ENCODE measurements at places on chromosomes 13 and 19.

GRCh38 chr13:100045355-100045754 lies 43.5 kb upstream of the PCCA start:
- no peak for DNase-seq

GRCh38 chr13:68727798-68728197 lies 1379.8 kb upstream of the ATXN8OS start:
- DNase-seq = no peak

GRCh38 chr13:87058786-87059329 lies 612.3 kb upstream of the SLITRK5 start:
- DNase-seq = no peak

DNA sequence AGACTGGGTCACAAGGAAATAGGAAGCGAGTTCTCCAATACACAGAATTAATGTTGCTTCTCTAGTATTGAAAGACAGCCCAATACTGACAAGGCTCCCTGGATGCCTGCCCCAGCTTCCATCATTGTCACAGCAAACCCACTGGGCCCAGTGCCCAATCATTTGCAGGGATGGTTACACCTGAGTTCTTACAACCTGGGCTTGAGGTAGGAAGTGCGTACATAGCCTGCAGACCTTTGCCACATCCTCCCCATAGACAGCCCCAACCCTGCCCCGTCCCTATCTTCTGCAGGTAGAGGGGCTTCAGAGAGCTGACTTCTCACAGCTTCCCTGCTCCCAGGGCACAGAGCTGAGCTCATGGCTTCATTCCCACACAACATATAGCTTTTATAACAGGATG lies 108.1 kb upstream of the UBL3 start:
- DNase-seq = no peak

- no peak for DNase-seq
These were observed 434.1 kb downstream of the FGF14 start for GRCh38 chr13:101967781-101968180.

DNA sequence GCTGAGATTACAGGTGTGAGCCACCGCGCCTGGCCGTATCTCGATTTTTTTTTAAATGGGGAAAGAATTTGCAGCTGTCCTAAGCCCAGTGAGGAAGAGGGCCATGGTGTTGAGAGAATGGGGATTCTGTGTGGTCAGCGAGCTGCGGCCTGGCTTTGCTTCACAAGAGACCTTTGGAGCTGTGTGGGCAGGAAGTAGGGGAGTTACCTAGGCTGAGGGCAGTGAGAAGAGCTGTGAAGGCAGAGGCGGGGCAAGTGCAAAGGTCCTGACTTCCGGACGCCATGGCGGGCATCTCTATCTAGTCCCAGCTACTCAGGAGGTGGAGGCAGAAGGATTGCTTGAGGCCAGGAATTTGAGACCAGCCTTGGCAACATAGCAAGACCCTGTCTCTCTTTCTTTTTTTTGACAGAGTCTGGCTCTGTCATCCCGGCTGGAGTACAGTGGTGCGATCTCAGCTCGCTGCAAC lies 4.9 kb downstream of the AP2A1 start:
- DNase-seq = no peak

DNA sequence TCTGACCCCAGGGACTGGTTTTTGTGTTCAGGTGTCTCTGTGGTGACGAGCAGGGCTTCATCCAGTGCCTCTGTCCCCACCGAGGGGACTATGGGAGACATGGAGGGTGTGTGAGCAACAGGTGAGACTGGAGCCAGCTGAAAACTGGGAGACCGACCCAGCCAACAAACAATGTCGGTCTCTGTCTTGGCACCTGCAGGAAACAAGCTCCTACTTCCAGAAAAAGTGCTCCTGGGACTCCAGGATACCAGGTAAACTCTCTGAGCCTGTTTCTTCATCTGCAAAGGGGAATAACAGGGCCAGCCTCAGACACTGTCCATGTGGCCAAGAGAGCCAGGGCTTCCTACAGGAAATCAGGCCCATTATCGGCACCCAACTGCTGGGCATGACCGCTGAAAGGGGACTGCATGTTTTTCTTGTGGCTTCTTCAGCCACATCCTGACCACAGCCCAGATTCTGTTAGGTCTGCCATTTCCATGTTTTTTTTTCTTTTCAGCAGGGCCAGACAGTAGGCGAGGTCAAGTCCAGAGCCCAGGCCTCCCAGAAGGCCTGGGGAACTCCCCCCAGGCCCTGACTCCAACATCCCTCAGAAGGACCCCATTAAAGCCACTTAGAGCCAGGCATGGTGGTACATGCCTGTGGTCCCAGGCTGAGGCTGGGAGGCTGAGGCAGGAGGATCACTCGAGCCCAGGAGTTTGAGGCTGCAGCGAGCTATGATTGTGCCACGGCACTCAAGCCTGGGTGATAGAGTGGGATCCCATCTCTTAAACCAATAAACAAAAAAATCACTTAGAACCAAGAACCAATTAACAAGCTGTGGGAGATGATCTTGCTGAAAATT lies 836 bp upstream of the BST2 start:
- DNase-seq = peak; percentile 34

GRCh38 chr13:35473802-35474201 lies 2.7 kb downstream of the MAB21L1 start:
- no peak for DNase-seq

- DNase-seq = no peak
These were observed 6.6 kb downstream of the PTBP1 start for GRCh38 chr19:803686-804418.

DNA sequence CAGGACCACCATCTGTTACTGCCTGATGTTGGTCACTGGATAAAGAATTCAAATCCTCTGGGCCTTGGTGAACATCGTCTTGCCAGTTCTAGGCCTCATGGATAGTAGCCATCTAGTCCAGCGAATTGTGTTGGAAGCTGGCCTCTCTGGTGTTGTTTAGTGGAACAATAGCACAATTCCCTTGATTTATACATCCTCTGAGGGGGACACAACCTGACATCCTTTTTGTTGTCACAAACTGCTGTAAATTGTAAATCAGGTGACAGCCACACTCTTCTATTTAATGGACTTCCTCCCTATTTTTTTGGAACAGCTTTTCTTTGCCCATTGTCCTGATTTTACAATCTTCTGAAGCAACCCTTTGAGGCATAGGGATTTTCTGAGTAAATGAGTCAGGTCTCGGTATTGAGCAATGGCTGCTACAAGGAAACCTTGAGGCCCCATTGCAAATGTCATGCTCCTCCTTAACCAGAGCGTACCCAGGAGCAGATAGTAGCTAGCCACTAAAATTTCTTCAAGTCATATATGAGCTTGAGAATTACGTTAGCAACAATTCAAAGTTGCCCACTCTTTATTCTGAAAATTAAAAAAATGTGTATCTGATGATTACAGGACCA lies 263.3 kb downstream of the COG6 start:
- no peak for DNase-seq

- no peak for DNase-seq
These were observed 27.5 kb downstream of the SPRYD7 start for GRCh38 chr13:49908637-49909036.

GRCh38 chr13:83546476-83546875 lies 335.8 kb downstream of the SLITRK1 start:
- no peak for DNase-seq

GRCh38 chr13:111337206-111337605 lies 16.8 kb downstream of the TEX29 start:
- DNase-seq = no peak

DNA sequence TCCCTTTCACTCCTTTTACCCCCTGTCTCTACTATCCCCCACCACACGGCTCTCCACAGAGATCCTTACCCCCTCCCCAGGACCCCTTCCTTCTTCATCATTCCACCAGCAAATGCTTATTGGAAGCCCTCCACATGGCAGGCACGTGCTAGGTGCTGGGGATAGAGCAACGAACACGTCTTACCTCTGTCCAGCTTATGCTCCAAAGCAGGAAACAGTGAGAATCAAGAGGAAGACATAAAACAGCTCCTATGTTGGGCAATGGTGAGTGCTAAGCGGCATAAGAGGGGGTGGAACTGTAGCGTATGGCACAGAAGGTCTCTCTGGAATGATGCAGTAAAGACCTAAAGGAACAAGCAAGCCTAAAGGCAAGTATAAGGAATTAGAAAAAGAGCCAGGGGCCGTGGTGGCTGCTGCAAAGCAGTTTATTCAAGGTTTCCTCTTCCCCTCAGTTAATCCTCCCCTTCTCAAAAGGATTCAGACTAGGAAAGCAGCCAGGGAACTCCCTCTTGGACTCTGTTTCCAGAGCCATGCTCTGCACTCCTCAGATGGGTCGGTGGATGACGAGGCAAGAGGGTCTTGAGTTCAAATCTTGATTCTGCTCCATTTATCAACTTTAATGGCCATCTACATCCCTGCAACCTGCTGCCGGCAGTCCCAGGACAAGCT lies 289.4 kb downstream of the FOXO1 start:
- no peak for DNase-seq

- peak; percentile 56 for DNase-seq
These were observed 751 bp downstream of the ZNF584 start for GRCh38 chr19:58409010-58409790.

DNA sequence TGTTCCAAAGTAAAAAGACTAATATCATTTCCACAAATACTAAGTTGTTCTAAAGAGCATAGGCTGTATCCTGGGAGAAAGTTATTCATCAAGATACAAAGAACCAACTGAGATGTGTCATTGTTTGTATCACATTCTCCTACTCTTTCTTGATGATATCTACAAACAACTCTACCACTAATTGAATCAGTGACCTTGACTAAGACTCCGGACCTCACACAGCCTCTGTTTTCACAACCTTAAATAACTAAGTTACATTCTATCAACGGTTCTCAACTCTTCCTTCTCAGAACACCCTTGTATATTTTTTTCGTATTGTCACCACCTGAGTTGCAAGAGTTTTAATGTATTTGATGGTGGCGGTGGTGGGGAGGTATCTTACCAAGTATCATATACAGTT lies 12.6 kb downstream of the IRS2 start:
- DNase-seq = no peak

GRCh38 chr19:4386041-4386782 lies 14.1 kb downstream of the SH3GL1 start:
- DNase-seq = no peak

GRCh38 chr19:43452582-43452981 lies 12.8 kb downstream of the LYPD3 start:
- DNase-seq = no peak

DNA sequence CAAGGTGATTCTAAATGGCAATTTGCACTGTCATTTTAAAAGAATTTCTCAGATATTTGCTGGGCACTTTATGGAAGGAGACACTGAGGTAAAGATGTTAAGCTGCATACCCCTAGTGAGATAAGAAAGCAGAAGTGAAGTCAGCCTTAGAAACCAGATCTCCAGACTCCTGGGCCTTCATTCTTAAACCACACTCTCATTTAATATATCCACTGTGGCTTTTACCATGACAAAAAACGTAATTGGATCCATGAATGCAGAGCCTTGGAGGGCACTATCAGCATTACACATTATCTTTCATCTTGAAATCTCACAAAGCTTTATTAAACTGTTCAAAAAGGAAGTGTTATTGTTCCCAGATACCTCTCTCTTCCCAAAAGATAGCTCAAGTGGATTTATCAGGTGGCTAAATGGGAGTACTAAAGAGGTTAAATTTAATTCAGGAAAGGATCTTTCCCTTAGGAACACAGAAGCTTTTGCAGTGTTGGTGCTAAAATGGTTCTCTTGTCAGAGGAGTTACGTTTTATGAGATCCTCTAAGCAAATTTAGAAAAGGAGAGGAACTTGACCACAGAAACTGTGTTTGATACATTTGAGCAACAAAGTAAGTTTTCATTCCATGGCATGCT lies 1060.4 kb downstream of the EFNB2 start:
- DNase-seq = no peak

DNA sequence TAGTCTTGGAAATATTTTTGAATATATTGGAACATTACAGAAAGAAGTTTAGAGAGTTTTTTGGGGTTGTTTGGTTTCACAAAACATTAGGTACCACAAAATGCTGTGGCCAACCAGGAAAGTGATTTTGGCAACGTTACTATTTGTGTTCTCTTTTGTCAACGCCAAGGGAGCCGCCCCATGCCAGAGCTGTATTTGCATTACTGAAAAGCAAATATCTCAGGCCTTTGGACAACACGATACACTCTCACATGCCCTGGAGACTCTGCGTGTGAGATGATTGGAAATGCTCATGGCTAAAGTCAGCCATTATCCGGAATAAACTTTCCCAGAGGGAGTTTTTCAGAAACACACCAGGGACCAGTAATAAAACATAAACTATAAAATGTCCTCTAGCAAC lies 324.6 kb downstream of the SHISA2 start:
- no peak for DNase-seq

- no peak for DNase-seq
These were observed 14.2 kb upstream of the ZNF492 start for GRCh38 chr19:22619932-22620331.

GRCh38 chr13:105442949-105443699 lies 1092.3 kb downstream of the EFNB2 start:
- DNase-seq = no peak

DNA sequence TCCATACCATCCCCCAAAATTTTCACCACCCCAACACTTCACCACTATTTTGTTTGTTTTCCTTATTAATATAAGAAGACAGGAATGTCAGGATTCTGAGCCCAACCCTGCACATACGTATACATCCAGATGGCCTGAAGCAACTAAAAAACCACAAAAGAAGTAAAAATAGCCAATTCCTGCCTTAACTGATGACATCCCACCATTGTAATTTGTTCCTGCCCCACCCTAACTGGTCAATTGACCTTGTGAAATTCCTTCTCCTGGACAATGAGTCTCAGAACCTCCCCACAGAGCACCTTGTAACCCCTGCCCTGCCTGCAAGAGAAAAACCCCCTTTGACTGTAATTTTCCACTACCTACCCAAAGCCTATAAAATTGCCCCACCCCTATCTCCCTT lies 132.5 kb downstream of the ZNF675 start:
- DNase-seq = no peak

DNA sequence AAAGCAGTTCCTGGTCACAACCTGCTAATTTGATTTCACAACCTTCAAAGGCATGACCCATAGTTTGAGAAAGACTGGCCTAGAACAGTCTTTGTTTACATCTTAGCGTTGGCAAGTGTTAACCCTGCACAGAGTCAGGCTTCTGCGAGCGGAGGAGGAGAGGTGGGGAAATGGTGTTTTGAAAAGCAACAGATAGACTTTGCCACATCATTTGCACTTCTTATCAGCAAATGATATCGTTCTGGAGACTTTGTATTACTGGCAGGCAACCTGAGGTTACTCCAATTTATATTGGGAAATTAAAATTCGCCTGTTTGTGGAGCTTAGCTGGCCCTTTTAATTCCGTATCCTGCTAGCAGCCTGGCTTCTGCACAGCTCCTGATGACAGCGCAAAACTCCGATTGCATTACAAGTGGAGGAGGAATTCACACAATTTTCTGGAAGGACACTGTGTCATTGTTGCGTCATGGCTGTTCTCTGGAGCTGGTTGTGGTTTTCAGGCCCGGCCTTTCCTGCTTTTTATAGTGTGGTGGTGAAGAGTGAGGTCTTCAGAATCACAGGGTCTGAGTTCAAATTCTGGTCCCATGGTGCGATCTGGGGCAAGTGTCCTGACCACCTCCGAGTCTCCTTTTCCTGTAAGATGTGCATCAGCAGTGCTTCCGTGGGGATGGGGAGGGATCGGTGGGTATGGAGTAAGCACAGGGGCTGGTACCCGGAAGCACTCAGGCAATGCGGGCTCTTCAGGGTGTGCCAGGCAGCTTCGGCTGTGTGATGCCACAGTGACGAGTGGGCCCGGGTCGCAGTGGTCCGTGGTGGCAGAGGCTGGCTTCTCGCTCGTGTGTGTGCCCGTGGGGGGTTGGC lies 49.1 kb upstream of the EHD2 start:
- no peak for DNase-seq

- peak; percentile 71 for DNase-seq
These were observed 2.8 kb upstream of the A1BG start for GRCh38 chr19:58355908-58356765.

All from activated T-cell treated with anti-CD3 and anti-CD28 coated beads, Interleukin-2, amount 50 U/mL, for 24 hours (primary cell).